T-helper 9 cell (primary cell): ENCODE measurements at places on chromosomes 2 and 18.

DNA sequence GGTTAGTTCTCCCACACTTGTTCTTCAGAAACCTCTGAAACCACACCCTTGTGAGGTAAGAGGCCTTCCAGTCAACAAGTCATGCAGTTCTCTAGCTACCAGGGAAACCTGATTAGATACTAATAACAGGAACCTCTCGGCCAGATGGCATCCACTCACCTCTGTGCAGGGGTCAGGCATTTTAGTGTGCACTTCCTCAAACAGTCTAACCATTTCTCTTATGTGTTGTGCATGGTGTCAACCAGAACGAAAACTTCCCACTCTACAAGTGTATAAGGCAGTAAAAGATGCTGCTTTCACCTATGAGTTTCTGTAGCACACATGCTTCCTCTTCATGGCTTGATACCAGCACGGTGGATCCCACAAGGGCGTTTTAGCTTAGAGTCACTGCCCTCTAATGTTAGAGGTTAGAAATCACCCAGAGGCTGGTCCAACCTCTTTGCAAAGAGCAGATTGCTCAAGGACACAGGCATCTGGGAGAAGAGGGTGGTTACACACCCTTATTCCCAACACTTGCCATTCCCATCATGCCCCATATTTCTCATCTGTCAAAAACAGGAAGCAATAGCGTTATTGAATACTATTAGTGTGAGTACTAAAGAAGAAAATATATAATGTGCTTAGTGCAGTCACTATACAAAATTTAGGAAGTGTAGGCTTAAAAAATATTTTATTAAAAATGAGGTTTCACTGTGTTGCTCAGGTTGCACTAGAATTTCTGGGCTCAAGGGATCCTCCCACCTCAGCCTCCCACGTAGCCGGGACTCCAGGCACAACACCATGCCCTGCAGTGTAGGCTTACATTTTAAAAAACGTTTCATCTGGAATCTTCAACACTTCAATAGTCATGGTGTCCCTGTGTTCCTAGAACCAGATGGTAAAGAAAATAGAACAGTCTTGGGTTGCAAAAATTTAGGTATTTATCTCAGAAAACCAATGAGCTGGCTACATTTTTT lies 34.5 kb upstream of the RAB31 start:
- DNase-seq = no peak

- DNase-seq = no peak
These were observed 145.7 kb upstream of the GLI2 start for GRCh38 chr2:120589771-120590608.

GRCh38 chr2:65292461-65293011 lies 64.9 kb downstream of the ACTR2 start:
- DNase-seq = no peak

DNA sequence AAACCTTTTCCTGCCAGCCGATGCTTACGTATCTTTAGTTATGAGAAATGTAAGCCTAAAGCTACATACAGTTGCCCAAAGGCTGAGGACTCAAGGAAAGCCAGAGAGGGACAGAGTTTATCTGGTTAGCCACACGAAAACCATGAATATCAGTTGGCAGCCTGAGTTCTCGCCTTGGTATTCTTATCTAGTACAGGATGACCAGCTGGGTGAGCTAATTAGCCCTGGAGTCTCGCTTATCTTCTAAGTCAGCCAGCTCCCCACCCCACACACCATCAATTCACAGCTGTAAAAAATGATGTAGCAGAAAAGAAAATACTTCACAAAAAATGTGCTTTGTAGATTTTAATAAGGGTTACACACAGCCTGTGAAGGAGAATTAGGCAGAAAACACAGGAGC lies 617.5 kb upstream of the SOX11 start:
- no peak for DNase-seq

DNA sequence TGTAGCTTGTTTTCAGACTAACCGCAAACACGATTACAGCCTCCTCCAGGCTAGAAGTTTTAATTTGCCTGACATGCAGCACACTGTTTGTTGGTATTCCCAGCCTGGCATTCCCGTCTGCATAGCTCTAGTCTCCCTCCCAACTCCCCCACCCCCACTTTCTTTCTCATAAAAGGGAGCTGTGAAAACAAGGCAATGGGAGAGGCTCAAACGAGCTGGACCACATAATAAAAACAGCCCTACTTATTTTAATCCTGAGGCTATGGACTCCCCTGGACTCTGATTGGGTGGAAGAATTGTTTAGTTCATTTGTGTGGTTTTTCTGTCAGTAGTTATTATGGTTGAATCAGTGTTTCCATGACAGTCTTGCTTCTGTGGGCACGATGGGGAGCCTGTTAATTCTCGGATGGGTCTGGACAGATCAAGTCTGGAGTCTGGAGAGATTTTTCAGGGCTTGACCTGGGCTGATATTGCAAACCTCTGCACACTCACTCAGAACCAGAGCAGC lies 1.2 kb downstream of the STON1 start:
- no peak for DNase-seq

- DNase-seq = no peak
These were observed 2.9 kb downstream of the TRIB2 start for GRCh38 chr2:12719400-12720277.

GRCh38 chr2:135512099-135512498 lies 18.9 kb downstream of the ZRANB3 start:
- no peak for DNase-seq

DNA sequence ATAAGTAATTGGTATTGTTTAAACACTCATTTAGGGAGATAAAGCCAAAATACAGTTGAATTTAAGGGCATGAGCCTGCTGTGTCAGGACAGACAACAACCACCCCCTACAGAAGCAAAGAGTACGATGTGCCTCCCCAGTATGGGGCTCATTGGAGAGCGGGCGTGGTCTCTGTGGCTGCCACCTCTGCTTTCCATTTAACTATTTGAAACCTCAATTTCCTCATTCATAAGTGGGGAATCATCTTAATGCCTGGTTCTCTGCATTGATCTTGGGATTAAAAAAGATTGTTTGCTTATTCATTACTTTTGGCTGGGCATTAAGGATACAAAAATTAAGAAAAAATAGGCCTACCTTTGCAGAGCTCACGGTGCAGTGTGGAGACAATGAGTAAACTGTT lies 21.4 kb downstream of the KCNS3 start:
- no peak for DNase-seq

GRCh38 chr18:77056344-77057005 lies 76.1 kb downstream of the MBP start:
- DNase-seq = no peak
